ENCODE measurements at places on chromosomes 2 and 18. TPM values are rescaled to one million over a fixed set of nuclear protein-coding genes. Genes with fewer than 3 reads are reported as not detected.

MRO gene
- not detected for total RNA-seq

NPPC gene
- total RNA-seq = 0.27 TPM

LRRC30 gene
- not detected for total RNA-seq

GRB14 gene
- not detected for total RNA-seq

CD8A gene
- total RNA-seq = 0.27 TPM

ERFE gene
- 0.27 TPM for total RNA-seq

MARCO gene
- under 0.01 TPM for total RNA-seq

NFATC1 gene
- total RNA-seq = 49.3 TPM

LCT gene
- 0.27 TPM for total RNA-seq

SERPINB12 gene
- not detected for total RNA-seq

ACMSD gene
- not detected for total RNA-seq

TRABD2A gene
- total RNA-seq = 0.27 TPM

PROKR1 gene
- total RNA-seq = under 0.01 TPM

DNMT3A gene
- 80.0 TPM for total RNA-seq

EN1 gene
- total RNA-seq = not detected

RAX gene
- total RNA-seq = not detected

LAMA3 gene
- 2.4 TPM for total RNA-seq

SLC16A14 gene
- 3.8 TPM for total RNA-seq

ZNF892 gene
- total RNA-seq = 4.8 TPM

ANKRD62 gene
- not detected for total RNA-seq

ALPI gene
- total RNA-seq = not detected

TMEFF2 gene
- total RNA-seq = not detected

MTCL1 gene
- total RNA-seq = 1.9 TPM

C1GALT1C1L gene
- 0.27 TPM for total RNA-seq

SERPINB11 gene
- not detected for total RNA-seq

CHST9 gene
- total RNA-seq = not detected

LYPD6B gene
- 0.81 TPM for total RNA-seq

COL4A4 gene
- not detected for total RNA-seq

SIX3 gene
- total RNA-seq = not detected

ITGA4 gene
- 193 TPM for total RNA-seq

FOXI3 gene
- total RNA-seq = not detected

ABCG8 gene
- under 0.01 TPM for total RNA-seq

RBBP8 gene
- total RNA-seq = 7.5 TPM

SMAD2 gene
- 13.5 TPM for total RNA-seq

NYAP2 gene
- under 0.01 TPM for total RNA-seq

DSG1 gene
- not detected for total RNA-seq

C2orf69 gene
- 7.5 TPM for total RNA-seq

OSR1 gene
- under 0.01 TPM for total RNA-seq

CDK15 gene
- total RNA-seq = 0.27 TPM

CYS1 gene
- not detected for total RNA-seq

DTNA gene
- under 0.01 TPM for total RNA-seq

Measured in hematopoietic multipotent progenitor cell (in vitro differentiated cells).